ENCODE measurements at places on chromosomes 16 and 17. TPM values are rescaled to one million over a fixed set of nuclear protein-coding genes. Genes with fewer than 3 reads are reported as not detected.

DNA sequence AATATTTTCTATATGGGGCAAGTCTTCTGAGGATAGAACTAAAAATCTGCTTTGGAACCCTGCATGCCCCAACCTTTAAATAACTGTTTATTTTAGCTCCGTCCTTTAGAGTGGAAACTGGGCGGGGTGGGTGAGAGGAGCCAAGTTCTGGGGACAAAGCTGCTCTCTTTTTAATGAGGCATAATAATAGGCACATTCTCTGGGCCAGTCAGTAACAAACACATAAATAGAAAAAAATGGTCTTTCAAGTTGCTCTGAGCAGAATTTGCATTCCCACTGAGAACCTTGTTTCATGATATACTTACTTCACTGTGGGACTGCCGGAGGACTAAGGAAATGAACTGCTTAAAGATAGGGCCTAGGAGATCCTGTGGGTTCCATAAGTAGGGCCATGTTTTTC, 51.5 kb downstream of the KNOP1 start:
- DNase-seq = no peak

DNA sequence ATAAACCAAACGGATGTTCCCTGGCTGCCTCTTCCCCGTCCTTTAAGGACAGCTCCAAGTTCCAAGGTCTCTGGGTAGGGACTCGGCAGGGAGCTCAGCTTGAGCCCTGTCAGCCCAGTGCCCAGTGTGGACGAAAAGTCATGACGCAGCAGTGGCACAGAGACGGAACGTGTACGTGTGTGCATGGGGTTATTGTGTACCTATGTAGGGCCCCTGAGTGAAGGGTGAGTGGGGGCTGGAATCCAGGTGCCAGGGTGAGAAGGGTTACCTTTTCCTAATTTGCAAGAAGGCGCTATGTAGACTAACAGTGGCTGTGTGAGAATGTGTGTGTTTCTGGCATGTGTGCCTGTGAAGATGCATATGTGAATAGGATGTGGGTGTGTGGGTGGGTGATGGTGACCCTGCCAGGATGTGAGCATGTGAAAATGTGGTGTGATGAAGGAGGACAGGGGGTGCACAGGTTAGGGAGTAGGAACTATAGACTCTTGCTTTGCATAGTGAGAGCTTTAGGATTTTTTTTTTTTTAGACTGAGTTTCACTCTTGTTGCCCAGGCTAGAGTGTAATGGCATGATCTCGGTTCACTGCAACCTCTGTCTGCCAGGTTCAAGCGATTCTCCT, 6.0 kb downstream of the SCN4A start:
- no peak for DNase-seq

DNA sequence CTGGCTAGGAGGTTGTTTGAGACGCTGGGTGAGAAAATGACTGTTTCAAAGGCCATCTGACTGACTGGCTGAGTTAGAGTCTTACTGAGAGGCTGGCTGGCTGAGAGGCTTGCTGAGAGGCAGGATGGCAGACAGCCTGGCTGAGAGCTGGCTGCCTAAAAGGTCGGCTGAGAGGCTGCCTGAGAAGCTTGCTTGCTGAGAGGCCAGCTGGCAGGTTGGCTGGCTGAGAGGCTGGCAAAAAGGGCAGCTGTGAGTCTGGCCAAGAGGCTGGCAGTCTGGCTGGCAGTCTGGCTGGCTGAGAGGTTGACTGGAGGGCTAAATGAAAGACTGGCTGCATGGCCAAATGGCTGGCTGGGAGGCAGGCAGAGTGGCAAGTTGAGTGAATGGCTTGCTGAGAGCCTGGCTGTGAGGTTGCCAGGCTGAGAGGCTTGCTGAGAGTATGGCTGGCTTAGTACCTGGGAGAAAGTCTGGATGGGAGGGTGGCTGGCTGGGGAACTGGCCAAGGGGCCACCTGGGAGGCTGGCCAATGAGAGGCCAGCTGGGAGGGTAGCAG, 35.3 kb upstream of the ACSM2B start:
- DNase-seq = no peak

DNA sequence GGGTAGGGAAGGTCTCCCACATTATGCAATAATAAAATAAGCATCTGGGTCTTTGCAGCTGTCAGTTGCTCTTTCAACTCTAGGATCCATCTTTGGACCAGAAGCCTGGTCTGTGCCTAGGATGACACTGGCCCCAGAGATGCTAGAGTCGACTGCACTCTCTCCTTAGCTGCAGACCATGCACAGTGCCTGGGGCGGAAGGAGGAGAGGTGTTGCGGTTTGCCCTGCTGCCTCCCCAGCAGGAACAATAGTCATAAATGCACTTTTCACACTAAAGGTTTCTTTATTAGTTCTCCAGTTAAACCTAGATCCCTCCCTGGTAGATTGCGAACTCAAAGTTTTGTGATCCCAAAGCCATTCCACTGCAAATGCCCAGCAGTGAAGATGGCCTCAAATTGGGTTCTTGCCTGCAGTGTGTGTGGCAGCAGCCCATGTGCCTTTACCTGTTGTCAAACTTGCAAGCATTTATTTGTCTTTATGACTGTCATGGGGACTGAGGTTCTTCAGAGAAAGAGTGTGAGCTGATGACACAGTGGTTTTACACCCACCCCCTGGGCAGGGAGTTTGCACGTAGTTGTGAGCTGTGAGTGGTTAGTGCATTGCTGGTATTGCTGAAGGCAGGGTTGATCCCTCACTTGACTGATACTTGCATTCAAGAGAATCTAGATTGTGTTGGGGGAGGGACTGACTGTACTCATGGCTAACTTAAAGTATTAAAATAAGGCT, 10.3 kb downstream of the ATXN1L start:
- DNase-seq = no peak

The UNC13D gene
- 2.9 TPM for polyA plus RNA-seq
